ENCODE measurements at places on chromosomes 7 and 10.
A peak's percentile ranks its signal among the peaks of the same experiment; 100 is the strongest.

DNA sequence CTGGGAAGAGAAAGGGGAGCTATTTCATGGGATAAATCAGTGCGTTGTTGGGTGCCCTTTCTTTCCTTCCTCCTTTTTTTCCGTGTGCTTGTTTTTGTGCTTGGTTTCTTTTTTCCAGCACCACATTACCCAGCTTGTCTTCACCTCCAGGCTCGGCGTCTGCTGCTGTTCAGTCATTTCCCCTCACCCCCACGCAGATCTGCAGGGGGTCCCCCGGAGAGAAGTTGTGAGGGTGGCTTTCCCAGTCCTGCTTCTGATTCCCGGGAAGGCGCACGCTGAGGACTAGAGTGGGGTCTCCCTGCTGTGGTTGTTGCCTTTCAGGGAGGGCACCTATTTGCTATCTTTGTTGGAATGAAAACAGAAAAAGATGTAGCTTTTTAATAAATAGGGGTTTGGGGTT, 1.6 kb downstream of the CAMK1D start:
- no peak overlapping the region for H3K27ac ChIP-seq
- H3K4me3 ChIP-seq, result peak overlapping the region; percentile 90
- no peak for DNase-seq
- no peaks in the 10 kb centered on the region for H3K36me3 ChIP-seq
- H3K4me1 ChIP-seq, result peaks cover 15% of the 10 kb centered on the region
- peaks cover 80% of the 10 kb centered on the region for H3K27me3 ChIP-seq

DNA sequence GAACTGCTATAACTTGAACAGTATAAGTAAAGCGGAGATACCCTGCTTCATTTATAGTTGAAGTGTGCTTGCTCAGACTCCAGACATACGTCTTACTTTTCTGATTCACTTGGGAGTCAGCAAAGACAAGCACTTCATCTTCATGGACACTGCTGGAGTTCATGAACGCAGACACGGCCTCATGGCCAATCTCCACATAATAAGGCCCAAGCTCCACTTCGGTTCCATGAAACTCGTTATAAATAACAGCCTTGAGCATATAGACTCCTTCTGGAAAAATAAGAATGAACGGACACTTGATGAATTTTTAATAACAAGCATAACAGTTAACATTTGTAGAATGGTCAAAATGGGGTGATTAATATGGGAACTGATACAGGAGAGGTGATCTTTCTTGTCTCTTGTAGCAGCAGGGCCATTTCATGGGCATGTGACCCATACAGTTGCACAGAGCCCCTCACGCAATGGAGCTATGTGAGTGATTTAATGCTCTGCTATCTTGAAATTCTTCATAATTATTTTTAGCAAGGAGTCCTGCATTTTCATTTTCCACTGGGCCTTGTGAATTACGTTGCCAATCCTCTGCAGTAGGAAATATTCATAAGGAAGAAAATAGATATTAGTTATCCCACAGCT, 40.2 kb downstream of the PKD1L1 start:
- DNase-seq, result no peak
- H3K4me3 ChIP-seq, result no peak overlapping the region
- H3K27me3 ChIP-seq, result no peaks in the 10 kb centered on the region
- no peaks in the 10 kb centered on the region for H3K36me3 ChIP-seq
- H3K27ac ChIP-seq, result no peak overlapping the region
- H3K4me1 ChIP-seq, result no peaks in the 10 kb centered on the region

GRCh38 chr7:120979765-120980499, 8.6 kb upstream of the CPED1 start:
- peak overlapping the region; percentile 95 for H3K27ac ChIP-seq
- peaks cover 4% of the 10 kb centered on the region for H3K36me3 ChIP-seq
- DNase-seq, result no peak
- H3K4me1 ChIP-seq, result peaks cover 22% of the 10 kb centered on the region
- no peaks in the 10 kb centered on the region for H3K27me3 ChIP-seq
- H3K4me3 ChIP-seq, result no peak overlapping the region

- DNase-seq, result no peak
- peak overlapping the region; percentile 69 for H3K27ac ChIP-seq
- H3K36me3 ChIP-seq, result no peaks in the 10 kb centered on the region
- peaks cover 13% of the 10 kb centered on the region for H3K27me3 ChIP-seq
Measured at GRCh38 chr10:11147722-11148121, 130.1 kb downstream of the CELF2 start.

GRCh38 chr7:157497367-157497743, 160.6 kb downstream of the DNAJB6 start:
- H3K36me3 ChIP-seq, result no peaks in the 10 kb centered on the region
- no peak overlapping the region for H3K4me3 ChIP-seq
- peaks cover 30% of the 10 kb centered on the region for H3K27me3 ChIP-seq
- no peaks in the 10 kb centered on the region for H3K4me1 ChIP-seq
- no peak for DNase-seq
- no peak overlapping the region for H3K27ac ChIP-seq

GRCh38 chr7:21914671-21915070, 31.0 kb downstream of the CDCA7L start:
- peaks cover 3% of the 10 kb centered on the region for H3K27me3 ChIP-seq
- H3K4me1 ChIP-seq, result peaks cover 5% of the 10 kb centered on the region
- H3K4me3 ChIP-seq, result no peak overlapping the region

- H3K4me3 ChIP-seq, result no peak overlapping the region
- no peak for DNase-seq
- H3K27me3 ChIP-seq, result no peaks in the 10 kb centered on the region
- peaks cover 50% of the 10 kb centered on the region for H3K4me1 ChIP-seq
Measured at GRCh38 chr7:85600395-85600794, 413.5 kb upstream of the SEMA3D start.

DNA sequence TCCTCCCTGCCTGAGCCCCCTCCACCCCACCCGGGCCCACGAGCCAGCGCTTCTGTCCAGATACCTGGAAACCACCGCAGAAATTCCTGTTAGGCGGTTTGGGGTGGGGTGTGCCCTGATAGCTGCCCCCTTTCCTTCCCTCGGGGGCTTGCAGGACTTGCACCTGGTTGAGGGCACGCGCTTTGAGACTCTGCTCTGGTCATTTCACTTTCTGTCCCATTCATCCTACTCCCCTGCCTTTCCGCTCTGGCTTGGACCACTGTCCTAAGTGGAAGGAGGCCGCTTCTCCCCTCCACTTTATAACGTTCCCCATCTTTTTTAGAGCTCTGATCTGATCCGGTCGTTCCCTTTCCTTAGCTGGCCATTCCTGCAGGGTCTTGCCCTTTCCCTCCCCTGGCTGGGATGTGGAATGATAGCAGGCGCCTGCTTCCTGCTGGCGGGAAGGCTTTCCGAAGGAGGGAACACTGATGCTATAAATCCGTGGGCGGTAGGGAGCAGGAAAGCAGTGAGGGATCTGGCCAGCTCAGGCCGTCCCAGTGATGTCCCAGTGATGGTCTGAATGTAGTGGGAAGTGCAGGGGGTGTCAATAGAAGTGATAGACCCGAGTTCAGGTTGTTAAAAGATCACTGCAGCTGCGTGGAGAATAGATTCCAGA, 852 bp upstream of the PRKAR1B start:
- H3K36me3 ChIP-seq, result peaks cover 31% of the 10 kb centered on the region
- peak overlapping the region; percentile 74 for H3K4me3 ChIP-seq
- no peak for DNase-seq

GRCh38 chr10:129916506-129916995, 47.5 kb downstream of the EBF3 start:
- H3K36me3 ChIP-seq, result no peaks in the 10 kb centered on the region
- no peak for DNase-seq
- H3K4me1 ChIP-seq, result peaks cover 14% of the 10 kb centered on the region
- H3K4me3 ChIP-seq, result no peak overlapping the region
- no peaks in the 10 kb centered on the region for H3K27me3 ChIP-seq

DNA sequence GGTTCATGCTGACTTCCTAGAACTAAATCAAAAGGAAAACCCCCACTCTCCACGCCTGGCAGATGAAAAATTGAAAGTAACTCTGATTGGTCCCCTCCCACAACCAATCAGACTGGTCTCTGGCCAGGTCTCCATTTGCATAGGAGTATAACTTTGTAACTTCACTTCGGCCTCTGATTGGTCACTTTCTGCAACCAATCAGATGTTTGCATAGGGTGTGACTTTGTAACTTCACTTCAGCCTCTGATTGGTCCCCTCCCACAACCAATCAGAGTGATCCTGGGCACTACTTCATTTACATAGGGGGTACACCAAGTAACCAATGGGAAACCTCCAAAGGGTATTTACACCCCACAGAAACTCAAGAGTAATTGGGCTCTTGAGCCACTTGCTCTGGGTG, 306.6 kb upstream of the PFKP start:
- no peak overlapping the region for H3K4me3 ChIP-seq
- H3K4me1 ChIP-seq, result no peaks in the 10 kb centered on the region
- no peaks in the 10 kb centered on the region for H3K36me3 ChIP-seq
- H3K27me3 ChIP-seq, result peaks cover 15% of the 10 kb centered on the region
- no peak for DNase-seq

GRCh38 chr10:33638374-33638773, 303.9 kb upstream of the NRP1 start:
- no peak overlapping the region for H3K4me3 ChIP-seq
- peaks cover 3% of the 10 kb centered on the region for H3K4me1 ChIP-seq
- no peaks in the 10 kb centered on the region for H3K36me3 ChIP-seq
- no peak for DNase-seq
- H3K27ac ChIP-seq, result no peak overlapping the region

DNA sequence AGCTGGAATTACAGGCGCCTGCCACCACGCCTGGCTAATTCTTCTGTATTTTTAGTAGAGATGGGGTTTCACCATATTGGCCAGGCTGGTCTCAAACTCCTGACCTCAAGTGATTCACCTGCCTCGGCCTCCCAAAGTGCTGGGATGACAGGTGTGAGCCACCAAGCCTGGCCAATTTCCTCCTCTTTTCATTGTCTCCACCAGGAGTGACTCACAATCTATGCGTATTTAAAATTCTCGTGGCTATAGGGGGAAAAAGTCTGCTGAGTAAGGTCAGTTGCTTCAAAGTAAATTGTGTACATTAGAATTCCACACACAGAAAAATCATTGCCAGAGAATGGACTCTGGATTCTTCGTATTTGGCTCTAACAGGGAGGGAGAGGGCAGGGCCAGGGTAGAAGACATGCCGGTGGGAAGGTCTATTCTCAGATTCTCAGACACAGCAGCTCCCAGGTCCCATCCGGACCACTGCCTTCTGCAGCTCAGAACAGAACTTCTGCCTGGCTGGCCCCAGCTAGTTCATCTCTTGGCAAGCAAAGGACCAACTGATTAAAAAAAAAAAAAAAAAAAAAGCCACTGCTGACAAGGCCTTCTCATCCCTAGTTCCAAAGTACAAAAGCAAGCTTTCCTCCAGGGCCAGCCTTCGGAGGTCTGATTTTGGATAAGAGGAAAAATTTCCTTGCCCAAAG, 22.2 kb downstream of the PSPH start:
- no peaks in the 10 kb centered on the region for H3K27me3 ChIP-seq
- no peak overlapping the region for H3K4me3 ChIP-seq
- peaks cover 6% of the 10 kb centered on the region for H3K4me1 ChIP-seq
- DNase-seq, result no peak
- peaks cover 20% of the 10 kb centered on the region for H3K36me3 ChIP-seq

DNA sequence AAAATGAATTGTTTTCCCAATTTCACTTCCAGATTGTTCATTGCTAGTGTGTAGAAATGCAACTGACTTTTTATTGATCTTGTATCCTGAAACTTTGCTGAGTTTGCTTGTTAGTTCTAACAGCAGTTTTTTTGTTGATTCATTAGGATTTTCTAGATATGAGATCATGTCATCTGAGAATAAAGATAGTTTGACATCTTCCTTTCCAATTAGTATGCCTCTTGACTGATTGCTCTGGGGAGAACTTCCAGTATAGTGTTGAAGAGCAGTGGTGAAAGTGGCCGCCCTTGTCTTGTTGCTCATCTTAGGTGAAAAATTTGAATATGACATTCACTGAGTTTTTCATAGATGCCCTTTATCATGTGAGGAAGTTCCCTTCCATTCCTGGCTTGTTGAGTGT, 11.9 kb upstream of the SUN1 start:
- H3K27ac ChIP-seq, result peak overlapping the region; percentile 24
- peaks cover 26% of the 10 kb centered on the region for H3K4me1 ChIP-seq
- no peak overlapping the region for H3K4me3 ChIP-seq
- H3K27me3 ChIP-seq, result no peaks in the 10 kb centered on the region
- no peak for DNase-seq

- H3K4me3 ChIP-seq, result no peak overlapping the region
- no peaks in the 10 kb centered on the region for H3K27me3 ChIP-seq
- no peak overlapping the region for H3K27ac ChIP-seq
- H3K36me3 ChIP-seq, result no peaks in the 10 kb centered on the region
- H3K4me1 ChIP-seq, result no peaks in the 10 kb centered on the region
Measured at GRCh38 chr7:121069346-121070100, 81.0 kb downstream of the CPED1 start.

DNA sequence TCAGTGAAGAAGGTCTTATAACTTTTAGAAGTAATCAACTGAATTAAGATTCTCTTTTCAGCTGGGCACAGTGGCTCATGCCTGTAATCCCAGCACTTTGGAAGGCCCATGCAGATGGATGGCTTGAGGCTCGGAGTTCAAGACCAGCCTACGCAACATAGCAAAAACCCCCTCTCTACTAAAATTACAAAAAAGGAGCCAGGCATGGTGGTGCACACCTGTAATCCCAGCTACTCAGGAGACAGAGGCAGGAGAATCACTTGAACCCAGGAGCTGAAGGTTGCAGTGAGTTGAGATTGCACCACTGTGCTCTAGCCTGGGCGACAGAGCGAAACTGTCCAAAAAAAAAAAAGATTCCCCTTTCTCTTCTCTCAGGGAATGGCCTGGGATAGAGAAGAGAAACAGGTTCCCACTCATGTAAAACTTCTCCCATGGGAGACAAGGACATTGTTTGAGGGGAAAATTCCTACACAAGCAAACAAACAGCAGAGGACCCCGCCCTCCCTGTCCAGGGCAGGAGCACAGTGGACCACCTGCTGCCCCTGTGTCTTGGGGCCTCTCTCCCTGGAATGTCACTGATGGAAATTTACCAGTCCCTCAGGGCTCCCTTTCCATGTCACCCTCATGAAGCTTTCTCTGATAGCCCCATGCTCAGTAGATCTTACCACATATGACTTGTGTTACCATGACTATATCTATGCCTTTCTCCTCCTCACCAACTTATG, 5.6 kb downstream of the IL2RA start:
- no peaks in the 10 kb centered on the region for H3K4me1 ChIP-seq
- peaks cover 60% of the 10 kb centered on the region for H3K27me3 ChIP-seq
- no peak for DNase-seq
- H3K27ac ChIP-seq, result no peak overlapping the region
- no peaks in the 10 kb centered on the region for H3K36me3 ChIP-seq
- H3K4me3 ChIP-seq, result no peak overlapping the region

GRCh38 chr7:76425156-76425555, 406 bp downstream of the ZP3 start:
- peaks cover 15% of the 10 kb centered on the region for H3K4me1 ChIP-seq
- no peak for DNase-seq
- H3K4me3 ChIP-seq, result no peak overlapping the region
- no peaks in the 10 kb centered on the region for H3K27me3 ChIP-seq
- H3K36me3 ChIP-seq, result no peaks in the 10 kb centered on the region
- no peak overlapping the region for H3K27ac ChIP-seq
